ENCODE measurements at places on chromosomes 6 and 20.
A peak's percentile ranks its signal among the peaks of the same experiment; 100 is the strongest.

DNA sequence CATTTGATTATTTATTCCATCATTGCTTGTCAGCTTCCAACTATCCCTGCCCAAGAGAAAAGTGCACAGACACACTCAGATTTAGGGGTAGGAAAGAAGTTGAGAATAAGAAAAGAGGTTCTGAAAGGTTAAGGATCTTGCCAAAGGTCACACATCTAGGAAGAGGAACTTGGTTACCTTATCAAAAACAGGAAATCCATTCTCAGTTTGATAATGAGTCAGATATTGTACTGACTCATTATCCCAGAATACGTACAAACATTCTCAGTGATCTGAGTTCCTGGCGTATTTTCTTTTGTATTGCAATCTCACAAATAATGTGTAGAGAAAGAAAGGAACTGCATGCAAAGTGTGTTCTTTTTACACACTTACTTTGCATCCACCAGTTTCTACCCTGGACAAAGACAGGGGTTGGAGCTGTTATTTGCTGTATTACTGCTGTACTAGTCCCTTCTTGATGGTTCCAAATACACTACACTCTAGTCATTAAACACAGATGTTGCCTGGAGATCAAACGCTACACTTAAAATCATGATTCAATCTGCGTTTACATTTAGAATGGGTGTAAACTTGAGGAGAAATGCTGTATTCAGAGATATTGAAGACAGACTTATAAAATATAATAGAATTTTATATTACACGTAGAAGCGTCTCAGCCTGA is 545.7 kb downstream of the PRKN start:
- no peak for DNase-seq

DNA sequence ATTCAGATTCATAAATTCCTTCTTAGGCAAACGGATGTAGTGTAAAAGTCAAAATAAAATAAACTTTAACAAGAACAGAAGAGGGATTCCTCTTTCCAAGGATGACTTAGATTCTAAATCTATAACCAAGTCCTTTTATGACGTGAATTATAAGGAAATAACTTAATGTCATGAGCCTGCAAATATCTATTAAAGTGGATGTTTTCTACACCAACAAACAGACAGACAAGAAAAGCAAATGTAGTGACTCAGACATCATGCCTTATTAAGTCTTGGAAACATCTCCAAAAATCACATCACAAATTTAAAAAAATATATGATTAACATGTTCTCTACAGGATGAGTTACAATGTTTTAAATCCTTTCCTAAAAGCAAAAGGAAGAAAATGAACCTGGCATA is 397.1 kb downstream of the ESR1 start:
- no peak for DNase-seq

- peak; percentile 51 for DNase-seq
Measured at GRCh38 chr6:111483736-111484632, 966 bp upstream of the REV3L start.

DNA sequence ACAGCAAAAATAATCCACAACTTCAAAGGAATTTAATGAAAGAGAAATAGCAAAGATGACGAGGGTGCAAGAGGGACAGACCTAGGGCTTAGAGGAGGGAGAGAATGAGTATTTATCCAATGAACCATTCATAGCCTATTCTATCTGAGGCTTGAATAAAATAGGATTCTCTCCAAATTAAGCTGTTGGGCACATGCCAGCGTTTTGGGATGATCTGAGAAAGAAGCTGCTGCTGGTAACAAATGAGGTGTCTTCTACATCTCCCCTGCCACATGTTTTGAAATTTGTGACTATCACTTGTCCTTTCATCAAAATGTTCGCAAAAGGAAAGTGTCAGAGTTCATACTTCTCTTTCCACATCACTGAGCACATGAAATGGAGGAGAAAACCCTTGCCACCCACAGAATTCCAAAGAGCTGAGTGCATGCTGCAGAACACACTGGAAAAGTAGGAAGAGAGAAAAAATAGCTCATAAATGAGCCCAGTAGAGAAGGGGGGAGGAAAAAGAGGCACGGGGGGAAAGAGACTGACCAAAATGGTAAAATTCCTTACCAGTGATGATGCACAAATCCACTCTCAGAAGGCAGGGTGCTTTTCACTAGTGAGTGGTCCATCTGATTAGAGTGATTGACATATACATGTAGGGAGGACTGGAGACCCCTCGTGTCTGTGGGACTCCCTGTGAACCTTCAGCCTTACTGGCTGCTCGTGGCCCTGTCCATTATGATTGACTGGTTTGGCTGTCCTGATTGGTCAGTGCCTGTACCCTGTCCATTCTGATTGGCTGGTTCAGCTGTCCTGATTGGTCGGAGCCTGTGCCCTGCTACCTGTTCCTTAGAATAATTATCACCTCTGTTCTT is 180.5 kb downstream of the OGFRL1 start:
- DNase-seq = no peak

DNA sequence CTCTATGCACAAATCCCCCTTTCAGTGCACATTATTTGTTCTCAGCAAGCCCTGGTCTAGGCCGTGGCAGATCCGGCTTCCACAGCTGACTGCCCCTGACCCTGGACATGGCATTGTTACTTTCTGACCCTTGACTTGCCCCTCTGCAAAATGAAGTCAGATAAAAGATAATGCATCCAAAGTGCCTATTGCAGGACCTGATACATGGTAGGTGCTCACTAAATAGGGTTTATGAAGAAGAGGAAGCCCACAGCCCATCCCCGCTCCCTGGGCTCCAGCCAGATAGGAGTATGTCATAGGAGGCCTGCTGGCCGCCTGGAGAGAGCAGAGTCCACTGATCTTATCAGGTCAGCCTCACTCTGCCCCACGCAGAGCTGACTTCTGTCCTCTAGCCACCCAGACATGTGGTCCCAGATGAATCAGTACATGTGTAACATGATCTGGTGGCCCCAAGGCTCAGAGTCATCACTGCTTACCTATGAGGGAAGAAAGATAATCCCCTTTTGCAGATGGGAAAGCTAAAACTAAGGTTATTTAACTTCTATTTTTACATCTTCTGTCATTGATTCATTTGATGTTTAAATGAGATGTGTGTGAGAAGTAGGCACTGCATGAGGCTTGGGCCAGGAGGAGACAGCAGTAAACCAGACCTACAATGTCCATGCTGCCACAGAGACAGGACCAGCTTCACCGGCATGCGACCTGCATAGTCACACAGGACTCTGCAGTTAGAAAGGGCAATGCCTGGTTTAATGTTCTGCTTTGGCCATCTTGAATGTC is 20.4 kb downstream of the MAFB start:
- DNase-seq = no peak

Measured in activated T-helper 1 cell treated with anti-CD3 and anti-CD28 coated beads, Interleukin-2, amount 50 U/mL, for 16 hours (primary cell).